Cardiac fibroblast (primary cell): ENCODE measurements at places on chromosomes 5 and 9.

GRCh38 chr5:151141535-151141934 is 16.0 kb downstream of the ANXA6 start:
- peak; percentile 17 for DNase-seq

GRCh38 chr5:107103522-107103921 is 567.2 kb downstream of the EFNA5 start:
- DNase-seq, result no peak

DNA sequence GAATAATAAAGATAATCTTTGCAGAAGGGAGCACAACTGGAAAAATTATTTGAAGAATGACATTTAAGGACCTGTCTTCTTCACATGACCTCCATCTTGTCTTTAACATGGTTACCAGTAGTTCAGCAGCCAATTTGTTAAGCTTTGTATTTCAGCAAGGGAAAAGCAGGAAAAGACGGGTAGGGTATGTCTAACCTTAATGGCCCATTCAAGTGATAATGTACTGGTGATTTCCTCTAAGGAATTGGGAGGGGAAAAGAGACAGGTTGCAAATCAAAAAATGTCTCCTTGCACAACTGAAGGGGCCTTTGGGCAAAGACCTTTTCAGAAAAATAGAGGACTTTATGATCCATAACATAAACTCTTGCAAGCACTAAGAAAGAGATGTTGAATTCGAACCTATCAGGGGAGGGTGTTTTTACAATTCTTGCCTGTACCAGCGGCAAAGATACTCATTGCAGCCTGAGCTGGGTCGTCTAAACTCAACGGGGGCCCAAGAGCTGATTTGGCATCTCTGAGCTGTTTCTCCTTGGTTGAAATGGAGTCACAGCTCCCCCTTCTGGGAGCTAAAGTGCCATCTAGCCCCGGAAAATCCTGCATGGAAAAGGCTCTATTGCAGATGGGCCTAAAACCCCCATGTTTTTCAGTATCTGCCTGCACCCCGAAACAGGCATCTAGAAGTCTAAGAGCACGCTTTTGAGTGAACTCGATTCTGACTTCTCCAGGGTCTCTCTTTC is 3.8 kb downstream of the BRINP1 start:
- peak; percentile 3 for DNase-seq

- DNase-seq, result no peak
Measured at GRCh38 chr9:120885958-120886357, 9.0 kb upstream of the PHF19 start.

GRCh38 chr5:158643840-158644239 is 455.9 kb downstream of the EBF1 start:
- no peak for DNase-seq

GRCh38 chr9:124482431-124483031 is 24.7 kb downstream of the NR5A1 start:
- DNase-seq, result no peak

GRCh38 chr5:42400474-42400873 is 22.8 kb upstream of the GHR start:
- no peak for DNase-seq

DNA sequence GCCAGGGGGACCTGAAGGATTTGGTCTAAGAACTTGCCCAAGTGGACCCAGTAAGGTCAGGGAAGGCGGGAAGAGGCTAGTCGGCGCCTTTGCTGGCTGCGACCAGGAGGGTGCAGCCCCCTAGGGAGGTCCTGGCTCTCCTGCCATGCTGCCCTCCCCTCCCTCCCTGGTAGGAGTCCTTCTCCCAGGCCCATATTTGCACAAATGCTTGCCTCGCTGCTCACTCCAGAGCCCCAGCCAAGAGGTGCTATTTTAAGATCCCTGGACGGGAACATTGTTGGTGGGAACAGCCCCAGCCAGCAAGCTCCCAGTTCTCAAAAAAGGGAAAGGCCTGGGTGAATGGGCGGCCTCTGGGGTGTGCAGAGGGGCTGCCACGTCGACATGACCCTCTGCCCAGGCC is 4.3 kb upstream of the IL17B start:
- DNase-seq, result peak; percentile 33

- DNase-seq, result no peak
Measured at GRCh38 chr9:94991961-94992907, 265.7 kb downstream of the AOPEP start.
